CD4-positive, alpha-beta T cell treated with Interleukin-4 for 1 hour (primary cell): ENCODE measurements at places on chromosomes 16 and 17.

DNA sequence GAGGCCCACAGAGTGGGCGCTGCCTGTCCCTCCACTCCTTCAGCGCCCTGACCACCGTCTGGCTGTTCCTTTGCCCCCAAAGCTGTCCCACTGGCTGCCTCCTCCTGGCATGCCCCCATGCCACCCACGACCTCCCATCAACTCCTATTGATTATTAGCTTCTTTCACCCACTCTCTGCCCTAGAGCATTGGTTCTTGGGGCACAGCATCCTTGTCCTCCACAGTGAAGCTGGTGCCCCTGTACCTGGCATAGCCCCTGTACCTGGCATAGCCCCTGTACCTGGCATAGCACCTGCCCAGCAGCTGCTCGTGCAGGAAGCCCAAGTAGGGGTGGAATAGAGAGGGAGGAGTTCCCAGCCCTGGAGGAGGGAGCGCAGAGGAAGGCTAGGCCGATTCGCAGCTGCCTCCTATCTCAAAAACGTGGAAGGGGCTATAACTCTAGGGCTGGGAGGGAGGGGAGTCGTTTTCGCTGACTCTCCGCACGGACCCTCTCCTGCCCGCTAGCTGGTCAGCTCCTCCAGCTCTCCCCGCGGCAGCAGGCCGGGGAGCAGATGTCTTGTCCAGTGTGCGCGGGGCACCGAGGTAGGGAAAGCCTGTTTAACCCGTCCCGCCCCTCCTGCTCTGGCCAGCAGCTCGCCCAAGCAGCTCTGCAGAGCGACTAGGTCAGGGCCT lies 5.7 kb upstream of the ACTG1 start:
- no peak for DNase-seq

DNA sequence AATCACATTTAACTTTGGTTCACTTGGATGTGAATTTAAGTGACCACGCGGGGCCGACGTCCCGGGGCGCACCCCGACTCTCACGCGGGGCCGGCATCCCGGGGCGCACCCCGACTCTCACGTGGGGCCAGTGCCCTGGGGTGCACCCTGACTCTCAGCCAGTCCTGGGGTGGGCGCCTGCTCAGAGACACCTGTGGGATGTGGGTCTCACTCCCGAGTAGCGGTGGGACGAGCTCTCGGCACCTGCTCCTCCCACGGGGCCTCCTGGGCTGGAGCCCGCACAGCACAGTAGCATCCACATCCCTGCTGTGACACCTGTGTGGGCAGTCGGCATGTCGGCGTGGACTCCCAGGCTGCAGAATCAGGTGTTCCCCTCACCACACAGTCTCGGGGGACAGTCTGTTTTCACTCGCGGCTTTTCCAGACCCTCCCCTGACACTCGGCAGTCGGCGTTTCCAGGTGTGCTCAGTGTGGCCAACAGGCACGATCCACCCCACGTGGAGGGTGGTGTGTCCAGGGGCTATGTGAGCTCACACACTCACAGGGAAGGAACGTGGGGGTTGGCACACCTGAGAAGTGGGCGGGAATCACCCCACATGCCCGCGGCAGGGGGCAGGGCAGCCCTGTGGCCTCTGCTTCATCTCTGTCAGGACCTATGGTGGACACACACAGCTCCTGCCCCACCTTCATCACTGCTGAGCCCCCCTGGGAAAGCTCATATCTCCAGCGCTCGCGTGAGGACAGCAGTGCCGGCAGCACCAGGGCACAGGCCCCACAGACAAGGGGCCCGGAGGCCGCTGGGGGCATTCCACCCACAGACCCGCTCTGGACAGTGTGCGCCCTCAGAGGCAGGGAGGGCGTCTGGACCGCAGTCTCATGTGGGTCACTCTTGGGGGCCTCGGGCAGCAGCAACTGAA lies 51.8 kb downstream of the LMF1 start:
- DNase-seq, result no peak

DNA sequence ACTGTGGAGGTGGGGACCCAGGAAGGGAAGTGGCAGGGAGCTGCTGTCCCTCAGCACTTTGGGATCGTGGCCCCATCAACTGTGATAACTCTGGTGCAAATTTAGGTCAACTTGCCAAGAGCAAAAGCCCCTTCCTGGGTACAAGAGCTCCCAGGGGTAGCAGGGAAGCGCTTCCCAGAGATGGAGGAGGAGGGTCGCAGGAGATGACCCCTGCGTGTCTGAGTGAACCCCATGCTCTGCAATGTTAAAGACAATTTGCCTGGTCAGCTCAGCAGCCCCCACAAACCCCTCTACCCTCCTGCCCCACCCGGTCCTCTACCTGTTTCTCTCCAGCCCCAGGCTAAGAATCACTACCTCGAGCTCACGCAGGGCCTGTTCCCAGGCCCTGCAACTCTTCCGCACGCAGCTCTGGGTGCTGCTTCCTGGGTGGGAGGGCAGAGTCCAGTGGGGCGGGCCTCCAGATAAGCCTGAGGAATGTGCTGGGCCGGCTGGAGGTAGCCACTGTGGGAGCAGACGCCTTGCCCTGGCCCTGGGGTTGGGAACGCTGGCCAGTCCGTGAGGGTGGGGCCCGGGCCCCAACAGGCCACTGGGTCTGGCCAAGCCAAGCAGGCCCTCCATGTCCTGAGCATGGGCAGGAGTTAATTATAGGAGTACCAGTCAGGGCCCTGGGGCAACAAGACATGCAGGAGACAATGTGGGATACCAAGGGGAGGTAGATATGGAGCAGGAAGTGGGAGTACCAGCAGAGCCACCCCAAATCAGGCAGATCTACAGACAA lies 6.1 kb downstream of the DOK4 start:
- no peak for DNase-seq

GRCh38 chr17:54967621-54968261 lies 713 bp downstream of the COX11 start:
- DNase-seq, result peak; percentile 58

DNA sequence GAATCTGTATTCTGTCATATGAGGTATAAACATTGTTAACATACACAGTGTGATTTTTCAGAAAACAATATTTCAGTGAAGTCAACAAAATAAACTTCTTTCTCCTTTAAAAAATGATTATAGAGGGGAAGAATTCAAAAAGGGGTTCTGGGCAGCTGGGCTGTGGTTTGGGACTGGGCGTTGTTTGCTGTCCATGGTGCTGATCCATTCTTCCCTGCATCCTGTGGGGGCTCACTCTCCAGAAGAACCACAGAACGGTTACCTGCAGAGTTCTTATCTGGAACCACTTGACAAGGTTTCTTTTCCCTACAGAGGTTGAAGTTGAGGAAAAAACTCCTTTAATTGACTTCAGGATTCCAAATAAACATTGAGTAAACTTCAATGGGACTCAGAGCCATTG lies 1091.0 kb downstream of the CDH8 start:
- no peak for DNase-seq

GRCh38 chr16:79533292-79533691 lies 67.2 kb downstream of the MAF start:
- no peak for DNase-seq

DNA sequence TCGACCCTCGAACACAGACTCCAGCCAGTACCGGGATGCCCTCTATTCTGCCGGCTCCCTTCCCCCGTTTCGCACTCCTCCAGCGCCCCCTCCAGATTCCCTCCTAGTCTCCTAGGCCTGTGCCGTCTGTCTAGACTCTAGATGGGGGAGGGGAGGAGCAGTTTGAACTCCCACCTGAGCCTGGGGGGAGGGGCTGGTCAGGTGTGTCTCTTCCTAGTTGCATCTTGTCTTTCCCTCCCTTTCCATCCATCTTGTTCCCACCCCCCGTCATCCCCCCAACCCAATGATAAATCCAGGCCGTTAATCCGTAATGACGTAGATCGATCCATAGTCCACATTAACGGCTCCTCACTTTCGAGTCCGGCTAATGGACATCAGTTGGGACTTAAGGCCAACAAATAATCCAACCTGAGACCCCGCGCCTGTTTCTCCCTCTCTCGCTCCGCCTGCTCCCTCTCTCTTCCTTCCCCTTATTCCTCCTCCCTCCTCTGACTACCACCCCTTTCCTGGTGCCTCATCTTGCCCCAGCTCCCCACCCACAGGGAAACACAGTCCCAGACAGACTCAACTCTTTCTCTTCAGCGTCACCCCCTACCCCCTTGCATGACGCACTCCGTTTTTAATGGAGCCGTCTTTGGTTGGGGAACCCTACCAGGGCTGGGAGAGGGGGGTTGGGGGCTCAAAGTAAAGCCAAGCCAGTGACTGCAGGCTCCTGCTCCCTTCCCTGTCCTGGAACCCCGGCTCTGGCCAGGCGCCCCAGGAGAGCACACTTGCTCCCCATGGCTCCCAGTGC lies 3.4 kb upstream of the HOXB5 start:
- DNase-seq, result no peak

GRCh38 chr16:4474192-4474961 lies at the start of gene NMRAL1:
NMRAL1 (minus strand) TSS chr16:4474625; CDS start chr16:4474132, 493 bp downstream.
- peak; percentile 91 for DNase-seq

- no peak for DNase-seq
Observed at GRCh38 chr16:49542391-49542891, 168.8 kb downstream of the C16orf78 start.

DNA sequence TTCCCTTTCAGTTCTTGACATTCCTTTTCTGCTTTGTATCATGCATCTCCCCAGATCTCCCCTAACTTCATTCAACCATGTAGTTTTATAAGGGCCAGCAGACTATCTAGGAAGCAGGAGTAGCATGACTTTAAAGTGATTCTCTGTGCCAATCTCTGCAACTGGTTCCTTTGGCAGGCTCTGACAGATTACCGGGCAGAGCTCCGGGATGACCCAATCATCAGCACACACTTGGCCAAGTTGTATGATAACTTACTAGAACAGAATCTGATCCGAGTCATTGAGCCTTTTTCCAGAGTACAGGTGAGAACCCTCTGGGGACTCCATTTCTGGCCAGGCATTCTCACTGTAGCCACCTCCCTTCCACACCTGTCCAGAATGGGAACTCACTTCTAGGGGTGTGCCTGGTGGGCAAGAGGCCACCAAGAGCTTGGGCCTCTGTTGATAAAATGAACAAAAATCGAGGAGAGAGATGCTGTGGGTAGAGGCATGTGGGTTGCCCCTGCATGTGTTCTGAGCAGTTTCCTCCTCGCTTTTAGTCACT lies 7.6 kb upstream of the CDK5R1 start:
- DNase-seq, result no peak

- DNase-seq, result no peak
Observed at GRCh38 chr17:48213797-48214196, 106.2 kb downstream of the SNX11 start.

DNA sequence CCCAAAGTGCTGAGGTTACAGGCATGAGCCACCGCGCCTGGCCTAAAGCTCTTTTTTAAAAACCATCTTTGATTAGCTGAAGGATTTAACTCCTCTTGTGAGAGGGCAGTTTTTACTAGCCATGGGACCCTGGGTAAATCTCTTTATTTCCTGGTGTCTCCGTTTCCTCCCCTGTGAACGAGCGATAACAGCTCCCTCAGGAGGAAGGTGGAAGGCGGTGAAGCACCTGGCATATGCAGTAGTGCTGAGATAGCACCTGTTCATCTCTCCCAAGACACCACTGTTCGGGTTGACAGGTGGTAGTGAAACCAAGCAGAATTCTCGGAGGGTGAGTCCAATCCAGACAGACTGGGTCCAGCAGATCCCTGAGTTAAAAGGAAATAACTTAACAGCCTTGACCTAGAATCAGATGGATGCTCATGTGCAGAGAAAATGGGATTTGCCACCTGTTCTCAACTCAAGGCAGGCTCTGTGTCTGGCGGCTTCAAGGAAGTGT lies 86.2 kb downstream of the CRISPLD2 start:
- no peak for DNase-seq

DNA sequence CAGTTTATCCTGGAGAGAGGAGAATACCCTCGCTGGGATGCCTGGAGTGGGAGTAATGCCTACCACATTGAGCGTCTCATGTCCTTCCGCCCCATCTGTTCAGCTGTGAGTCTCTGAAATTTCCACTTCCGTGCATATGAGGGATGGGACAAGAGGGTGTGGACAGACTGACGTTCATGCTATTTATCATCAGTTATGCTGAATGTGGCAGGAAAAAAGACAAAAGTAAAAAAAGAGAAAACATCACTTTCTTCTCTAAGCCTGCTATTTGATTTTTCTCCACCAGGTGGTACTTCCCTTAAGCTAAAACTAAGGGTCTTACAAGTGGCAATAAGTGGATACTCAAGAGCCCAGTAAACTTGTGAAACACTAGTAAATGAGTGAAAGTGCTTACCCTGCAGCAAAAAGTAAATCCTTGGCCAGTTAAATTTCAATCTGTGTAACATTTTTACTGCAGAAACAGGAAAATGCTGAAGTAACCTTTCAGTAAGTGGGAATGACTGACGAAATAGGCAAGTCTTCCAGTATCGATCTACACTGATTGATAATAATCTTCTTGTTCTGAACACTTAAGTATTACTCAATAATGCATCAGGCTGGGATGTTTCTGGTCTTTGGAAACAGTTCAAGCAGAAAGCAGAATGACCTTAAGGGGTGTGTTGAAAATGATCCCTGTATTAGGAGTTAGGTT lies 5.6 kb downstream of the CRYBA1 start:
- DNase-seq, result no peak

DNA sequence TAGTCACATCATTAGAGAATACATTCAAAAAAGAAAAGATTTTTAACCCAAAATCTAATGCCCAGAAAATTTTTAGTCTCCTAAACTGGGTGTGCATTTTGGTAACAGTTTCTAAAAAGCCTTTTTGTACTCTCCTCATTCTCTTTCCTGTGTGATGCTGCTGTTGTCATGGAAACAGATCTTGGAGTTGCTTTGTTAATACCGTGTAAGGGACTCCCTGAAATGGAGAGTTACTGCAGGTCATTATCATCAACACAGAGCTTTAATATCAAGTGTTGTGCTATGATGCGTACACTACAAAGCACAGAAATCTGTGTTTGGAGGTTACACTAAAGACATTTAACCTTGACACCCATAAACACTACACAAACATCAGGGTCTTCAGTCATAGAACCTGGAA lies 216.3 kb downstream of the PRKCA start:
- DNase-seq, result peak; percentile 11

GRCh38 chr17:45994987-45995386 lies 4.1 kb upstream of the STH start:
- no peak for DNase-seq

DNA sequence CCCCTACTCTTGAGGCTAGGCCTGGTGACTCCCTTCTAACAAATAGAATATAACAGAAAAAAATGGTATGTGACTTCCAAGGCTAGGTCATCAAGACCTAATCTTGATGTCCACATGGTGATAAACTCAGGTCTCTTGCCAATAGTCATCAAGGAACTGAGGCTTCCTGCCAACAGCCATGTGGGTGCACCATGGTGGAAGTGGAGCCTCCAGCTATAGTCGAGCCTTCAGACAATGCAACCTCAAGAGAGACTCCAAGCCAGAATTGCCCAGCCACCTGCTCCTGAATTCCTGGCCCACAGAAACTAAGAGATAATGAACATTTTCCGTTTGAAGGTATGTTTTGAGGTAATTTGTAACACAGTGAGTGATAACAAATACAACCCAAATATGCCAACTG lies 55.9 kb upstream of the SREBF1 start:
- DNase-seq, result no peak

- no peak for DNase-seq
Observed at GRCh38 chr16:84234321-84235241, 5.2 kb downstream of the KCNG4 start.
